ENCODE measurements at places on chromosomes 12 and 14.

- no peak for DNase-seq
Observed at GRCh38 chr12:120343692-120344091, 16.1 kb upstream of the PLA2G1B start.

- no peak for DNase-seq
Observed at GRCh38 chr12:33589576-33590114, 150.0 kb upstream of the SYT10 start.

- no peak for DNase-seq
Observed at GRCh38 chr14:100362311-100362927, 39.3 kb downstream of the SLC25A47 start.

DNA sequence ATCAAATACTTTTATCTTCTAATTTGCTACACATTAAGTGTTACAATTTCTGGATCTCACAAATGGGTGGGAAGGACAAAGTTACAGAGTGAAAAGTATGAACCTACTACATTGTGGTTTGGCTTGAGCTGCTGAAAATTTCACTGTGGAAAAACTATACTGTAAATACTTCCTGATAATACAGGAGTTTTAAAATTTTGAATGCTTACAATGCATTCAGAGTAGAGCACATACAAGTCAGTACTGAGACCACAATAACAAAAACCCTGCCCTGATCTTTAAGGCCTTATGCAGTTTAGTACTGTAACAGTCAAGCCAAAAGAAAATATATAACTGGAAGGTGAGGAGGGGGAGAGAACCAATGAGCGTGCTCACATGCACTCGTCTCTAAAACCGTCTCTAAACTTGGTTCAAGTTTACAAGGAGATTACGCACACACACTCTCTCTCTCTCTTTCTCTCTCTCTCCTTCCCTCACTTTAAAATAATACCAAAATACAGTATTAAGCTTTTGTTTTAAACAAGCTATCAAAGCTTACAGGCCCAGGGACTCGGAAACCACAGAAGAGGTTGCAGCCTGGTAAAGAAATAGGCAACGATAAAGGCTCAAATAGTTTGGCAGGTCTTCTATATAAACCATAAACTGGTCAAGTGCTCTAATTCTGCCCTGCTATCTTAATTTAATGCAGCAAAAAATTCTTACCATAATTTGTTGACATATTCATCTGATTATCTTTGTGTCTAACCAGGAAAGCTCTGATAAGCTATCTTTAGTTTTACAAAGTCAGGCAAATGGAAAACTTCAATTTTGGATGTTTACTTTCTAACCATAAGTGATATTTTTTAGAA is 58.0 kb downstream of the ATF7 start:
- DNase-seq = no peak

- DNase-seq = no peak
Observed at GRCh38 chr12:46970636-46971035, 108.8 kb upstream of the PCED1B start.

- DNase-seq = peak; percentile 13
Observed at GRCh38 chr14:29016050-29016900, 249.7 kb downstream of the FOXG1 start.

- no peak for DNase-seq
Observed at GRCh38 chr12:9343731-9344130, 135.5 kb upstream of the PZP start.

- DNase-seq = no peak
Observed at GRCh38 chr14:88793259-88793625, 489 bp upstream of the EML5 start.

GRCh38 chr14:94702629-94703028 is 67.3 kb downstream of the GSC start:
- DNase-seq = no peak

GRCh38 chr12:108231909-108232434 is 102.9 kb downstream of the WSCD2 start:
- no peak for DNase-seq
